Lung microvascular endothelial cell (primary cell): ENCODE measurements at places on chromosomes 2 and 18.

GRCh38 chr2:75007819-75008218, 49.4 kb downstream of the POLE4 start:
- DNase-seq = no peak

- DNase-seq = no peak
These were observed 21.3 kb downstream of the MAPRE3 start for GRCh38 chr2:26991717-26992116.

GRCh38 chr2:36516136-36516870, 81.7 kb downstream of the FEZ2 start:
- DNase-seq = no peak

GRCh38 chr18:31657823-31658669, 26.3 kb downstream of the B4GALT6 start:
- DNase-seq = no peak

GRCh38 chr2:69437751-69438154, 518 bp upstream of the NFU1 start:
- DNase-seq = no peak

DNA sequence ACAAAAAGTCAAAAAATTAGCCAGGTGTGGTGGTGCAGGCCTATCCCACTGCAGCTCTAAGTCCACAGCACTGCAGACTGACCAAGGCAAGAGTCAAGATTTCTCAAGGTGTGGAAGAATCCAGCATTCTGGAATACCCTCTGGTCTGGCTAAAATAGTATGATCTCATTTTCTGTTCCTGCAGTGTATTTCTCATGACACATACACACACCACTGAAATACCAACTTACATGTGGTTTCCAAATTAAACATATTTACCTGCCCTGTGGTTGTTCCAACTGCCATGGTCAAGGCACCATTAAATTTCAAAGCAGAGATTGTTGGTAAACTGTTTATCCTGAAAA, 30.9 kb downstream of the NOL10 start:
- no peak for DNase-seq

- peak; percentile 60 for DNase-seq
These were observed 146.6 kb downstream of the RDH14 start for GRCh38 chr2:18413676-18414396.
